WTC11 (cell line): ENCODE measurements at places on chromosomes 1 and 21.

GRCh38 chr21:17708522-17709265 is 96.0 kb upstream of the BTG3 start:
- H3K36me3 ChIP-seq: peaks cover 68% of the 10 kb centered on the region
- peak overlapping the region; percentile 2; the same call in 1 of the 2 replicates for H3K27ac ChIP-seq
- no peak overlapping the region for H3K4me3 ChIP-seq
- DNase-seq: no peak
- H3K27me3 ChIP-seq: peaks cover 3% of the 10 kb centered on the region; the same call in 1 of the 2 replicates
- no peaks in the 10 kb centered on the region for H3K4me1 ChIP-seq

GRCh38 chr1:24939675-24940193 is 9.7 kb upstream of the RUNX3 start:
- H3K27ac ChIP-seq: no peak overlapping the region
- H3K27me3 ChIP-seq: peaks cover 15% of the 10 kb centered on the region
- H3K4me3 ChIP-seq: no peak overlapping the region
- no peaks in the 10 kb centered on the region for H3K36me3 ChIP-seq
- DNase-seq: no peak
- peaks cover 21% of the 10 kb centered on the region for H3K4me1 ChIP-seq

- peaks cover 12% of the 10 kb centered on the region for H3K4me1 ChIP-seq
- peak overlapping the region; percentile 100 for H3K27ac ChIP-seq
- no peak for DNase-seq
- H3K36me3 ChIP-seq: peaks cover 12% of the 10 kb centered on the region
- H3K27me3 ChIP-seq: no peaks in the 10 kb centered on the region
Observed at GRCh38 chr1:32394890-32395432, 720 bp upstream of the BSDC1 start.

DNA sequence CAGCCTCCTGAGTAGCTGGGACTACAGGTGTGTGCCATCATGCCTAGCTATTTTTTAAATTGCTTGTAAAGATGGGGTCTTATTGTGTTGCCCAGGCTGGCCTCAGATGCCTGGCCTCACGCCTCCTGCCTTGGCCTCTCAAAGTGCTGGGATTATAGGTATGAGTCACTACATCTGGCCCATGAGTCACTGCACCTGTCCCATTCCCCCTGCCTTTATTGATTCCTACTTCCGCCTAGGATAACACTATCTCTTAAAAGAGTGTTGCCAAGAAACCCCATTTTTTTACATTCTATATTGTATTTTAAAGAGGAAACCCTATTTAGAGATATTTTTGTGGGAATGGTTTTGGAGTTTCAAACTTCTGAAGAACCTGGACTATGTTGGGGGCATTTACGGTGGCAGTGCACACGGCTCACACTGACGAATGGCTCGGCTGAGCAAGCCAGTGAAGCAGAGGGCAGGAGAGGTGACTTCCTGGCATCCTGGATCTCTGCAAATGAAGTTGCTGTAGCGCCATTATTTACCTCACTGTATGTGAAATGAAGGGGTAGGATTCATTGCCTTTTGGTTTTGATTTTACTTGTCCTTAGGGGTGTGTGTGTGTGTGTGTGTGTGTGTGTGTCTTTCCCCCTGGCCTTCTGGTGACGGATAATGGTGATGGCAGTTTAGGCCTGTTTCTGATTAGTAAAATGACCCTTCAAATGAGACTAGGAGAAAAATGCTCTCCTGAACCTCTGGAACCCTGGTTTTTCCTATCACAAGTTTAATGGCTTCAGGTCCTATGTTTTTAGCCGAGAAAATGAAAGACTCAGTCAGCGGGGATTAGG is 22.5 kb downstream of the KIF26B start:
- no peaks in the 10 kb centered on the region for H3K36me3 ChIP-seq
- H3K4me3 ChIP-seq: no peak overlapping the region
- no peaks in the 10 kb centered on the region for H3K27me3 ChIP-seq
- DNase-seq: no peak

DNA sequence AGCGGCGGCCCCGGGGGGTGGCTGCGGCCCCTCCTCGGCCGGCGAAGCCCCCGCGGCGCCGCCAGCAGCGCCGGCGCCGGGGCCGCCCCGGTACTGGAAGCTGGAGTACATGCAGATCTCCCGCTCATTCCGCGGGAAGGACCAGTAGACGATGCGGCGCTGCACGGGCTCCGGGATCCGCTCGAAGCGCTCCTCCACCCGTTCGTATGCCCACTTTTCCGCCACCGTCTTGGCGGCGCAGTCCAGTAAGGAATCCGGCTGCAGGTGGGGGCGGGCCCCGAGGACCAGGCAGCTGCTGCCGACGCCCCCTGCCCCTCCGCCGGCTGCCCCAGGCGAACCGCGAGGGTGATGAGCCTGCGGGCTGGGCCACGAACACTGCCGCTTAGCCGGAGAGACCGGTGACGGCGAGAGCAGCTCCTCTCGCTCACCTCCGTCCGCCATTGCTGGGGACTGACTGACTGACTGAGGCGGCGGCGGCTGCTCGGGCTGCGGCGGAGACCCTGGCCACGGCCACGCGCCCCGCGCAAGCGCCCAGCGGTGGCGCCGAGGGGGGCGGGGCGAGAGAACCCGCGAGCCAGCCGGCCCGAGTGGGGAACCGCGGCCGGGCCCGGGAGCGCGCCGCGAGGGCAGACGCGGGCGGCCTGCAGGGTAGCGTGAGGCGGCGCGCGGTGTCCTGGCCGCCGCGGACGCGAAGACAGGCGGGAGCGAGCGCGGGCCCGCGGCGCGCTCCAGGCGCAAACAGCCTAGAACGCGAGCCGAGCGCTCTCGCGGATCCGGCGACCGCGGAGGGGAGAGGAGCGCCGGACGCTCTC is at the start of gene ZSWIM5:
TSS of gene ZSWIM5 (minus strand) at position 696 of the 812 bp plus-strand sequence. CDS start at position 441, 255 bp downstream.
- peaks cover 31% of the 10 kb centered on the region for H3K4me1 ChIP-seq
- H3K4me3 ChIP-seq: peak within 1 kb of the TSS; percentile 87
- no peaks in the 10 kb centered on the region for H3K36me3 ChIP-seq

GRCh38 chr1:206467915-206468314 is 2.4 kb upstream of the IKBKE start:
- H3K27me3 ChIP-seq: peaks cover 16% of the 10 kb centered on the region
- no peak overlapping the region for H3K27ac ChIP-seq
- H3K4me1 ChIP-seq: peaks cover 54% of the 10 kb centered on the region
- DNase-seq: no peak
- peaks cover 3% of the 10 kb centered on the region; the same call in 1 of the 2 replicates for H3K36me3 ChIP-seq

- H3K36me3 ChIP-seq: no peaks in the 10 kb centered on the region; the same call in 1 of the 2 replicates
- DNase-seq: no peak
- H3K4me1 ChIP-seq: peaks cover 20% of the 10 kb centered on the region
- H3K27me3 ChIP-seq: no peaks in the 10 kb centered on the region
Observed at GRCh38 chr1:207024202-207025145, 8.1 kb downstream of the C1orf116 start.
